ENCODE measurements at places on chromosomes 2 and 18. TPM values are rescaled to one million over a fixed set of nuclear protein-coding genes. Genes with fewer than 3 reads are reported as not detected.

DNA sequence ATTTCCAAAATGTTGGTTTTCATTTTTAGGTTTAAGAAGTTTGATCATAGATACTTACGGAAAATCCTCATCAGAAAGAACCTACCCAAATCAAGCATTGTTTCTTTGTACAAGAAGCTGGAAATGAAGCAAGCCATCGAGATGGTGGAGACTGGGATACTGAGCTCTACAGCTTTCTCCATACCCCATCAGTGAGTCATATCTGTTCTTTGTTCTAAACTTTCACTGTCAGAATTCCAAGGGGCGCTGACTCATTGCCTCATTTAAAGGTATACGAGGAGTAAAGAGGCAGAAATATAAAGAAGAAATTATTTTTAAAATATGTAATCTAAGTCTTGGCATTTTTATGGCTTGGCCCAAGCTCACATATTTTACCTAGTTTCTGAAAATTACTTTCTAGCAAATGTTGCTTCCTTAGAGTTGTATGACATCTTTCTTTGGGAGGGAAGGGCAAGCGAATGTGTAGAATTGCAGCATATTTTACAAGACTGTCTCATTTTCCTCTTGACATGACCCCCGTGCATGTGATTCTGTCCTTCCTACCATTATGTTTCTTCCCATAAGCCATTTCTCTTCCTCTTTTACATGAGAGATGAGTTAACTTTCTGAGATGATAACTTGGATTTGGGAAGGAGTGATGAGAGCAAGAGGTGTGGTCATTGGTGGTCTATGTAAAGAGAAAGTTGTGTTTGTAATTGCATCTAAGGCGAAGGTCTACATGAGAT, 41.2 kb downstream of the SLC9A4 start:
- DNase-seq: no peak

DNA sequence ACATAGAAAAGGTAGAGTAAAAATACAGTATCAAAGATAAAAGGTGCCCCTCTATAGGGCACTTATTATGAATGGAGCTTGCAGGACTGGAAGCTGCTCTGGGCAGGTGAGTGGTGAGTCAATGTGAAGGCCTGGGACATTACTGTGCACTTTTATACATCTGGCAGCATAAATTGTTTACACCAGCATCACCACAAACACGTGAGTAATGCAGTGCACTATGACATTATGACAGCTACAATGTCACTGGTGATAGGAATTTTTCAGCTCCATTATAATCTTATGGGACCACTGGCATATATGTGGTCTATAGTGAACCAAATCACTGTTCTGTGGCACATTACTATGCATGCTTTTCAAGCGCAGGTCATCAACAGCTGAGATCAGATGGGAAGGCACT, 48.1 kb downstream of the TPGS2 start:
- no peak for DNase-seq

DNA sequence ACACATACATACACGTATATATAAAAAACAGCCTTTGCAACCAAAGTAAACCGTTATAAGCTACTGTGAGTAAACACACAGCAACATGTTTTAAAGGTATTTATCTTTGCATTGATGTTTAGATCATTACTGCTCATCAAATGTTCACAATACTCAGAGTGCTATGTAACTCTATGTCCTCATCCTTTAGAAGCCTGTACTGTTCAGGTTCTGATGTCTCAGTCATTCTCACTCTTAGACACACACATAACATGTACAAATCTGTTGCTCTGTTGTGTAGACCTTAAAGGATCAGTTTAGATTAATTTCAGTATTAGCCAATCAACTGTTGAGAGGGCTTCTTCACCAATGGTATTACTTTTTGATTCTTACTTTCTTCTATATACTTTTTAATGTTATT, 139.7 kb upstream of the ITGB6 start:
- no peak for DNase-seq

- no peak for DNase-seq
Measured at GRCh38 chr2:240991378-240992263, 6.8 kb upstream of the SNED1 start.

The ASB18 gene
- not detected for total RNA-seq

- DNase-seq: no peak
Measured at GRCh38 chr2:96353032-96353561, 17.5 kb downstream of the NCAPH start.

The CXCR1 gene
- not detected for total RNA-seq

The DSG4 gene
- not detected for total RNA-seq

- DNase-seq: no peak
Measured at GRCh38 chr2:66775730-66776422, 341.0 kb downstream of the MEIS1 start.

The GKN1 gene
- total RNA-seq: not detected

The MEIS1 gene
- not detected for total RNA-seq

DNA sequence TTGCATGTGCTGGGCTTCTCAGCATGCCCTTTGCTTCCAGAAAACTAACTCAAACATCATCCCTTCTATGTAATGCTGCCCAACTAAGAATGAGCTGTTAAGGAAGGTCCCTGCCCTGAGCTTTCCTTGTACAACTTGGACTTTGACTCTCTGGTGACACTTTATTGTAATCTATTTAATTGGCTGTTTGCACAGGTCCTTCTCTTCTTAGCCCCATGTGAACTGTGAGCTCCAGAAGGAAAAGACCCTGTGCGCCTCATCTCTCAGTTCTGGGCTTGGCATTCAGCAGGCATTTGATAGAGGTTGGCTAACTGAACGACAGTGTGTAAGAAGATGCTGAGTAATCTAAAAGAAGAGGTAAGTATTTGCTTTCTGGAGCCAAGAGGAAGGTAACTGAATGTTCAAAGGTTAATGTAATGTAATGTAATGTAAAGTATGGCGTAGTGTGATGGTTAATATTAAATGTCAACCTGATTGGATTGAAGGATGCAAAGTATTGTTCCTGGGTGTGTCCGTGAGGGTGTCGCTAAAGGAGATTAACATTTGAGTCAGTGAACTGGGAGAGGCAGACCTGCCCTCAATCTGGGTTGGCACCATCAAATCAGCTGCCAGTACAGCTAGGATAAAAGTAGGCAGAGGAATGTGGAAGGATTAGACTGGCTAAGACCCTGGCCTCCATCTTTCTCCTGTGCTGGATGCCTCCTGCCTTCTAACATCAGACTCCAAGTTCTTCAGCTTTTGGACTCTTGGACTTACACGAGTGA, 60.8 kb upstream of the CCDC195 start:
- DNase-seq: no peak

- no peak for DNase-seq
Measured at GRCh38 chr2:19898592-19899329, 3.0 kb downstream of the TTC32 start.

GRCh38 chr18:25278394-25278793, 73.6 kb downstream of the ZNF521 start:
- DNase-seq: no peak

DNA sequence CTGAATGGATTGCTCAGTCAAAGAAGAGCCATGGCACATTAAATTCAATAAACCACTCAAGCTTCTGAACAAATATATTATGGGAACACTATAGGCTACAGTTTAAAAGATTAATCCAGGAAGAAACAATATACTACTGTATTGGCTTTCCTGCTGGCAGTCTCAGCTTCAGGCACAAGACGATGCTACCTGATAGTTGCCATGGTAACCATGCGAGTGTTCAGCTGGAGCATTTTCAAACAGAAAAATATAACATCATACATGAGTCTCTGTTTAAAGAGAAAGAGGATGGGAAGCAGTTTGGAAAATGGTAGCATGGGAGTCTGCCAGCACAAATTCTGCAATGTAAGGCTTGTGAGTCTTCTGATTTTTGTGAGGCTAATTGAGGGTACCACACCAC, 65.9 kb upstream of the CPO start:
- no peak for DNase-seq

DNA sequence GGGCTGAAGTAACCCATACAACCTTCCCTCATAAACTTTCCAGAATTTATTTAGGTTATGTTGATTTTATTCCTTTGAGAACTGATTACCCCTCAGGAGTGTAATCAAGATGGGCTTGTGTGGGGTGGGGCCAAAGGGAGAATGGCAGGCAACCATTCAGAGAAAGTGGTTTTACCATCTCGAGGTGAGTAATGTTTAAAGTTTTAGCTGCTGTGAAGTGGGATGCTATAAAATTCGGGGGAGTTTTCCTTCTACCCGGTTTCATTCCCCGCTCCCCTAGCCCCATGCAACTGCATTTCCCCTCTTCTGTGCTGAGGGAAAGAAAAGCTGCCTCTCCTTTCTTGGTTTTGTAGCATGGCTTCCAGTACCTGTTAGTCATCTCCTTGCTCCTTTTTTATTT, 34.7 kb downstream of the MAP4K4 start:
- no peak for DNase-seq

DNA sequence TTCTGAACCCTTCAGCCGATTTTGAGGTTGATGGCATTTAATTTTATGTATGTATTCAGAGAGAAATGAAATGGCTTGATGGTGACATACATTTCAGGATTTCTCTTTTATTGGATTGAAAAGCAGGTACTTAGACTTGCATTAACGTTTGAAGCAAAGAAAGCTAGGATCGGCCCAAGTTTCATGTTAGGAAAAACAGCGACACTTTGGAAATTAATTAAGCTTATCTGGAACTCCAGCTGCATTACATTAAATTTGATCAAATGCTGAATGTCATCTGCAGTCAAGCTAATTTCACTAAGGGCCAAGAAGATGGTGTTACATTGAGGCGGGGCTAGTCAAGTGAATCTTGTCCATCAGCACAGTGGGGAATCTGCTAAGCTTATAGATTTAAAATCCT, 441.8 kb downstream of the IRS1 start:
- DNase-seq: no peak

DNA sequence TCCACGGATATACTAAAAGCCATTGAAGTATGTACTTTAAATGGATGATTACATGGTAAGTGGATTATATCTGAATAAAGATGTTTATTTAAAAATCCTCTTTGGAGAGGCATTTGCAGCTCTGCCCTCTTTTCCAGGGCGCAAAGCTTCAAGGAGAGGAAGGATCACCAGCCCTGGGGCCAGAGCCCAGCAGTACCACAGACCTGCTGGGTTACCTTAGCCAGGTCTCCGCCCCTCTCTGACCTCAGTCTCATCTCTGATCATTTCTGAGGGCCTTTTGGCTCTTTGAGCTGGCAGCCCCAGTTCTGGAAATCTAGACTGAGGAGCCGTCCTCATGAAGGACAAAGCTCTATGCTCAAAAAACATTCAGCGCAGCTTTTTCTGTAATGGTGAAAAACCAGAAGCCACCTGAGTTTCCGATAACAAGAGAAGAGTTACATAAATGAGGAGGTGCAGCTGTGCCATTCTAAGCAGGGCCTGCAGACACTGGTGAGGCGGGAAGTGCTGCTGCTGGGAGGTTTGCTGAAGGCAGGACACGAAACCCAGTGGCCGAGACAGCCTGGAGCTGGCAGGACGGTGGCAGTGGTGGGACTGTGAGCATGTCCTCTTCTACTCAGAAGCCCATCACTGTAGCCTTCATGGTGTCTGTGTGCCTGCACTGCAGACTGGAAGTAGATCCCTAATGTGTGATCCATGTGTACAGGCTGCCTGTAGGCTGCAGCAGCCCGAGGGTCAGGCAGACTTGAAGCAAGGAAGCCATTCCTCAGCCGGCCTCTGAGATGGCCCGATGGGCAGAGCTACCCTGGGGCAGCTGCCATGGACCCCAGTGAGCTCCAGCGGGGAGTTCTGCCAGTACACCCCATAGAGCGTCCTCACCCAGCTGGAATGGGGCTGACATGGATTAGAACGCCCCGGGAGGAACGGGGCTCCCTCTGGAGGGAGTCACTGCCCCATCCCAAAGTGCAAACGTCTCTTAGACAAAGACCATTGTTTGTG, 27.7 kb downstream of the ADRA2B start:
- peak; percentile 15 for DNase-seq

The DIPK1C gene
- not detected for total RNA-seq

GRCh38 chr2:37633234-37633633, 38.2 kb downstream of the CDC42EP3 start:
- no peak for DNase-seq

GRCh38 chr2:176158855-176159662, 2.0 kb downstream of the HOXD3 start:
- DNase-seq: no peak

GRCh38 chr18:22974707-22975106, 41.6 kb downstream of the RBBP8 start:
- DNase-seq: no peak

- DNase-seq: no peak
Measured at GRCh38 chr2:163659224-163659623, 76.6 kb downstream of the FIGN start.

The AFF3 gene
- total RNA-seq: 3.9 TPM

The C18orf54 gene
- 3.8 TPM for total RNA-seq

DNA sequence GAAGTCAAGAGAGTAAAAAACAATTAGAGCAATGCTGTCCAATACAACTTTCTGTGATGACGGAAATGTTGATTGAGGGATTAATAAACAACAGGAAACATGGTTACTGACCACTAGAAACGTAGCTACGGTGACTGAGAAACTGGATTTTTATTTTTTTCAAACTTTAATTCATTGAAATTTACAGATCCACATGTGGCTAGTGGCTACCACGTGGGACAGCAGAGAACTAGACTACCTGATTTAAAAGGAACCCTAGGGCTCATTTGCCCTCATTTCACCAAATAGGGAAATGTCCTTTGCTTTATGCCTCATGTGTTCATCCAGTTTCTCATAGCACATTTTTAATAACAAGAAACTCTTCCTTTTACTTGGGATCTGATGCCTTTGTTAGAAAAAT, 413.0 kb downstream of the TGIF1 start:
- DNase-seq: no peak

Measured in CD4-positive, alpha-beta memory T cell (primary cell).